ENCODE measurements at places on chromosomes 2 and 18. TPM values are rescaled to one million over a fixed set of nuclear protein-coding genes. Genes with fewer than 3 reads are reported as not detected.

DNA sequence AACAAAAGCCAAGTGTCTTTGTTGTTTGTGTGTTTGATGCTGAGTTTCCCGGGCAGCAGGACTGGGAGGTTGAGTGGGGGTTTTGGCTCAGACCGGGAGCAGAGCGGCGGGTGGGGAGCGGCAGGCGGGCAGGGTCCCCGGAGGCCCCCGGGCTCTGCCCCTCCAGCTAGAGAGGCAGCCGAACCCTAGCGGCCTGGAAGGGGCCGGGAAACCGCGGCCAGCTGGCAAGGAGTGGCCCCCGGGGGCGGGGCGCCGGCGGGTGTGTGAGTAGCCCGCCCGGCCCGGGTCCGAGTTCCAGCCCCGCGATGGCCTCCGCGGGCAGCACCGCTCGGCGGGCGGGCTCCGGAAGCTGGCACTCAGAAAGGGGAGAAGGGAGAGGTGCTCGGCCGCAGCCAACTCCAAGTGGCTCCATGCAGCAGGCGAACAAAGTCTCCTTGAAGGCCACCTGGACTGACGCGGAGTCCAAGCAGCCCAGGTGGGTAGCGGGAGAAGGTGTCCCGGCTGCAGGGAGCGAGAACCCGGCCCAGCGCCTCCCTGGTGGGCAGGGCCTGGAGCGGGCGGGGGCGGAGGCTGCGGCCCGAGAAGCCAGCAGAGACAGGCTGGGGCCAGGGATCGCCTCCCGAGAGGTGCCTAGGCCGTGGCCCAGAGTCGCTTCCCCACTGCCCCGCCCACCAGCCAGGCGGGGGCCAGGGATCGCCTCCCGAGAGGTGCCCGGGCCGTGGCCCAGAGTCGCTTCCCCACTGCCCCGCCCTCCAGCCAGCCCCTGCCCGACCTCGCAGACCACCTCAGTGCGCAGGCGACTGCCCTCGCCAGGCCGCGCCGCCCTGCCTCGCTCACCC, at the start of gene ANKRD53:
TSS of gene ANKRD53 (plus strand) at position 290 of the 839 bp plus-strand sequence. CDS start at position 306, 16 bp downstream.
- no peak for DNase-seq
- peak within 1 kb of the TSS; percentile 76 for H3K4me3 ChIP-seq
- peaks cover 24% of the 10 kb centered on the region for H3K4me1 ChIP-seq
- peak within 1 kb of the TSS; percentile 58 for H3K27ac ChIP-seq

DNA sequence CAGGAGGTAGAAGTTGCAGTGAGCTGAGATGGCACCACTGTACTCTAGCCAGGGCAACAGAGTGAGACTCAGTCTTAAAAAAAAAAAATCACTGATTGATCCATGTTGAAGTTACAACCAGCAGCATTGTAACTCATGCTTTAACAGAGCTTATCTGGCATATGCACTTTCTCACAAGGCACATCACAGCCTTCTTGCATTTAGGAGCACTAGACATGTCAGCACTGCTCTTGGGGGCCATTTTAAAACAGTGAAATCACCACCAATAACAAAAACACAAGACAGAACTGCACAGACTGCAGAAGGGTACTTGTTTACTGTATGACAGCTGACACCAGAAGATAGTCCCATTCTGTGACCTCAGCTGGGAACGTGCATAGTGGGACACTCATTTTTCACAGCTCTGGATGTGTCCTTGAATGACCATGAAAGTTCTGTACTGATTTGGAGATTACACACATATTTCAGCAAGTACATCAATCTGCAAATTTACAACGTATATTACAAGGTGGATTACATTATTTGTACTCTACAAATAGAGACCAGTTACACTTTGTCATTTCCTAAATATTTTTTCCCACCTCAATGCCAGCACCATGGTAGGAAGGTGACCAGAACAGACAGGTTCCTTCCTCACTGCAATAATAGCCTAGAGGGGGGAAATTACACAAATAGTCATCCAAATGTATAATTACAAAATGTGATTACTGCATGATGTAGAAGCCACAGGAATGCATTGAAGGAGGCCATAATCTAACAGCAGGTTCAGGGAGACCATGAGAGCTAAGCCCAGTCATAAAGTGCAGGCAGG, 35.1 kb downstream of the CCBE1 start:
- H3K4me1 ChIP-seq, result no peaks in the 10 kb centered on the region
- no peak overlapping the region for H3K27ac ChIP-seq
- H3K36me3 ChIP-seq, result no peaks in the 10 kb centered on the region
- H3K27me3 ChIP-seq, result no peaks in the 10 kb centered on the region
- no peak overlapping the region for H3K4me3 ChIP-seq

GRCh38 chr18:23682472-23682871, 6.8 kb upstream of the LAMA3 start:
- no peak overlapping the region for H3K4me3 ChIP-seq
- H3K36me3 ChIP-seq, result no peaks in the 10 kb centered on the region
- H3K27me3 ChIP-seq, result peaks cover 8% of the 10 kb centered on the region

DNA sequence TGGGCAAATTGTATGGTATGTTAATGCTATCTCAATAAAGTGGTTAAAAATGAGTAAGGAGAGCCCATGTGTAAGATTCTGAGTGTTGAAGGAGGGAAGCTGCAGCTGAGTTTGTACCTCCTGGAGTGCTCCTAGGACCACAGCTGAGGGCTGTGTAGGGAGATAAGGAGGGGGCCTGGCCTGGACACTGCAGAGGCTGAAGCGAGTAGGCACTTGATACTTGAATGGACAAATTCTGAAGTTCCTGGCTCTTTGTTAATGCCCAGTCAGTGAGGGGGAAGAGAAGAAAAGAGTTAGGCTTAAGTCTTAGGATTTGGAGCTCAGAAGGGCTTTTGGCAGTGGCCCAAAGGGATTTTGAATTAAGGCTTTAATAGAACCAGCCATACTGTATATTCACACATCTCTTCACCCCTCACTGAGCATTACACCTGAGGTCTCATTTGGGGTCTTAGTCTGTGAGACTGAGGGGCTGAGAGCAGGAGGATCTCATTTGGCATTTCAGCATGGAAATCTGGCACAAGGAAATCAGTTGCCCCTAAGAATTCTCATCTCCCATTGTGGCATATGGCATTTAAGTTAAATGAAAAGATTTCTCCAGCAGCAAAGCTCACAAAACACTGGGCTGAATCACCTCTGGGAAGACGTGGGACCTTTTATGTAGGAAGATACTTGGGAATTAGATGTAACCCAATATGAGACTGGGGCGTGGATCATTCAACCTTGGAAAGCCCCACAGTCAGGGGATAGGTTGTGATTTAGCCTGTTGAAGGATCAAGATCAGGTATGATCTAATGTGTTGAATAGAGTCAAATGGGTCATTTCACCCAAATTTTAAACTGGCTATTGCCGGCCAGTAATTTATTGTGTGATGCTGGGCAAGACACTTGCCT, 46.8 kb downstream of the LIPG start:
- H3K27me3 ChIP-seq, result no peaks in the 10 kb centered on the region
- no peaks in the 10 kb centered on the region for H3K36me3 ChIP-seq
- no peak for DNase-seq
- H3K4me1 ChIP-seq, result no peaks in the 10 kb centered on the region

DNA sequence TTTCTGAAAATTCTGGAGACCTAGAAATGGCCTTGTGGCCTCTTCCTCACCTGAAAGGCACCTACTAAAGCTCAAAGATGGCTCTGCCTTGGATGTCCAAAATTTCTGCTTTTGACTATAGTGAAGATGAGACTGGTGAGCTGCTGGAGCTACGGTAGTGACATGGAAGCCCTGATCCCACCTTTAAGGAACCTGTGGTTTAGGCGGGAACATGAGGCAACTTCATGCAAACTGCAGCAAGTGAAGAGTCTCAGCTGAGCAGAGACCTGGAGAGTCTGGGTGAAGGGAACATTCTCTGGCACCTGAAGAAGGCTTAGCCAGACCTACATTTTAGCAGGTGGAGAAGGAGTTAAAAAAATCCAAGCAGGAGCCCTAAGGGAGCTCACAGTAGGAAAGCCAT, 40.0 kb downstream of the GORASP2 start:
- H3K27me3 ChIP-seq, result no peaks in the 10 kb centered on the region
- no peak overlapping the region for H3K27ac ChIP-seq
- peaks cover 35% of the 10 kb centered on the region for H3K36me3 ChIP-seq

The CRACDL gene
- 1.5 TPM for total RNA-seq

- peaks cover 17% of the 10 kb centered on the region for H3K4me1 ChIP-seq
- peak overlapping the region; percentile 50 for H3K4me3 ChIP-seq
These were observed 199.6 kb downstream of the HRH4 start for GRCh38 chr18:24659827-24660720.

DNA sequence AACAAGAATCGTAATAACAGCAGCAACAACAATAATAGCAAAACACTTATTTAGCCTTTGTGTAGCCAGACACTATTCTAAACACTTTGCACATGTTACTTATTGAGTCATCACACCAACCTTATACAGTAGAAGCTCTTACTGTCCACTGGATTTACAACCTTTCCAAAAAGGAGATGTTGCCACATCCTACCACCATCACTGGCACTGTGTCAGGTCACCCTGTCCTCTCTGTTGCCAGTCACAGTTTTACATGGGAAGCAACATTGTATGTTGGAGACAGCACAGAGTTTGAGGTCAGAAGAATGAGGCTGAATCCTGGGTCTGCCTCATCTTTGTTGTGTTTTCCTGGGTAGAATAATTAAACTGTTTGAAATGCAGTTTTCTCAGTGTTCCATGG, 201.4 kb upstream of the EPAS1 start:
- no peak for DNase-seq
- no peaks in the 10 kb centered on the region for H3K36me3 ChIP-seq
- no peak overlapping the region for H3K27ac ChIP-seq
- H3K4me1 ChIP-seq, result no peaks in the 10 kb centered on the region
- H3K27me3 ChIP-seq, result no peaks in the 10 kb centered on the region
- H3K4me3 ChIP-seq, result no peak overlapping the region

GRCh38 chr2:233060501-233060979, 398 bp downstream of the INPP5D start:
- H3K4me1 ChIP-seq, result peaks cover 59% of the 10 kb centered on the region
- peak overlapping the region; percentile 81 for H3K27ac ChIP-seq
- no peaks in the 10 kb centered on the region for H3K27me3 ChIP-seq

The FAM228A gene
- 0.20 TPM for total RNA-seq

DNA sequence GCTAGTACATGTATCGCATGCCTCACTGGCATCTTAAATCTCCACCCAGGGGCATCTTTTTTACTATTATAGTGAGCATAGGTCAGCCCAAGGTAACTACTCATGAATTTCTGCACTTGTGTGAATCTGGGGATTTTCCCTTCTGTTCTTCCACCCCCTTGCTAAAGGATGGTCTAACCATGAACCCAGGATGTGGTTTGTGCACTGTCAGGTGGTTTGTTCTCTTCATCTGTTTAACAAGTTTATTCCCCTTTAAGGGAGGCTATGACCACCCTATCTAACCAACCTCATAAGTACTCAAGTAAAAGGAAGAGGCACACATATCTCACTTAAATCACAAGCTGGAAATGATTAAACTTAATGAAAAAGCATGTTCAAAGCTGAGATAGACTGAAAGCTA, 243.0 kb downstream of the RPRM start:
- no peaks in the 10 kb centered on the region for H3K4me1 ChIP-seq
- H3K27ac ChIP-seq, result no peak overlapping the region
- H3K36me3 ChIP-seq, result no peaks in the 10 kb centered on the region
- DNase-seq, result no peak
- no peak overlapping the region for H3K4me3 ChIP-seq

GRCh38 chr2:100270381-100271146, 51.7 kb downstream of the LONRF2 start:
- no peaks in the 10 kb centered on the region for H3K4me1 ChIP-seq
- H3K36me3 ChIP-seq, result no peaks in the 10 kb centered on the region
- no peak for DNase-seq

DNA sequence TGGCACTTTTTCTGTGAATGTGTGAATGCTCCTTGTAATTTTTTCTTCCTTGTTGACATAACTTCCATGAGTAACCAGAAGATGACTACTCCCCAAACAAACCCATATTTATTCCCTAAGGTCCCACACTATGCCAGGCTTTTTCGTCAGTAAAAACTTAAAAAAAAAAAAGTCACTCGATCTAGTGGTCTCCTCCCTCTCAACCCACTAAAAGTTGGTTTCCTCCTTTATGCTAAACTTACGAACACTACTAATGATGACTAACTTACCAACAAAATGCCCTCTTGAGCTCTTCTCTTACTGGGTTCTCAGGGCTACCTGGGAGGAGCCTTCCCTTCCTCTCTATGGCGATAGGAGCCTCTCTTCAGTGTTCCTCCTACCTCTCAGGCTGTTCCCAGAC, 18.2 kb downstream of the ACVR1 start:
- H3K27ac ChIP-seq, result no peak overlapping the region
- H3K36me3 ChIP-seq, result peaks cover 5% of the 10 kb centered on the region
- DNase-seq, result no peak
- H3K27me3 ChIP-seq, result no peaks in the 10 kb centered on the region
- no peak overlapping the region for H3K4me3 ChIP-seq
- no peaks in the 10 kb centered on the region for H3K4me1 ChIP-seq

The CACNB4 gene
- total RNA-seq, result 0.20 TPM

DNA sequence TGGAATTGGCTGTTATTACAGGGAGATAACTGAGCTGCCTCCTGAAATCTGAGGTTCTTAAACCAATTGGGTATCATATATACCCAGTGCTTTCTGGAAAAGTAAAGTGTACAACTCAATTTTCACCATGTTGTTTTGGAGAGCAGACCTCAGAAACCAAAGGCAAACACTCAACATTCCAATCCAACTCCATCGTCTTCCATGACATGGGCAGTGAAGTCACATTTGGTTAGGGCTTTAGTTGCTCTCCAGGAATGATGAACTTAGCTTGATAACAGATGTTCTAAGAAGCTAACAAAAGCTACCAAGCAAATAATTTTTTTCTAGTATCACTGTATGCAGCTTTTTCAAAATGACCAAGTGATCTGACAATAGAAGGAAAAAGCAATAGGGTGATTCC, 107.0 kb upstream of the SLC35G4 start:
- H3K27ac ChIP-seq, result no peak overlapping the region
- no peak for DNase-seq
- no peak overlapping the region for H3K4me3 ChIP-seq
- no peaks in the 10 kb centered on the region for H3K36me3 ChIP-seq

DNA sequence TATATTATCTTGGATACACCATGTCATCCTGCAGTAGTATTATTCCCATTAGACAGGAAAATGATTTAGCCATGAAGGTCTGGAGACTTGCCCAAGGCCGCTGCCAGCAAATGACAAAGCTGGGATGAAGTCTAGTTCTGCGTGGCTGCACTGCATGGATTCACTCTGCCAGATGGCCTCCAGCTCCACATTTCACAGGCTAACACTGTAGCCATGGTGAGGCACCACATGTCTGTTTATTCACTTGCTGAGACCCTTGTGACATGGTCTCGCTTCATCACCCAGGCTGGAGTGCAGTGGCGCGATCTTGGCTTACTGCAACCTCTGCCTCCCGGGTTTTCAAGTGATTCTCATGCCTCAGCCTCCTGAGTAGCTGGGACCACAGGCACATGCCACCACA, 31.5 kb upstream of the SCG2 start:
- DNase-seq, result no peak
- H3K27ac ChIP-seq, result no peak overlapping the region
- no peak overlapping the region for H3K4me3 ChIP-seq
- no peaks in the 10 kb centered on the region for H3K36me3 ChIP-seq

GRCh38 chr2:40404517-40404916, 47.4 kb downstream of the SLC8A1 start:
- no peaks in the 10 kb centered on the region for H3K36me3 ChIP-seq
- no peaks in the 10 kb centered on the region for H3K27me3 ChIP-seq
- no peak for DNase-seq
- no peak overlapping the region for H3K27ac ChIP-seq

The NAPG gene
- total RNA-seq, result 27.3 TPM
